ENCODE measurements at places on chromosomes 12 and 14.

GRCh38 chr14:58731465-58732293, 93.9 kb downstream of the DACT1 start:
- H3K4me1 ChIP-seq = peaks cover 2% of the 10 kb centered on the region
- H3K27ac ChIP-seq = no peak overlapping the region
- H3K4me3 ChIP-seq = no peak overlapping the region

GRCh38 chr12:27498149-27498548, 25.9 kb upstream of the PPFIBP1 start:
- H3K4me3 ChIP-seq = no peak overlapping the region
- no peak overlapping the region for H3K27ac ChIP-seq
- DNase-seq = no peak
- peaks cover 3% of the 10 kb centered on the region for H3K36me3 ChIP-seq
- peaks cover 4% of the 10 kb centered on the region for H3K27me3 ChIP-seq

- DNase-seq = no peak
- no peaks in the 10 kb centered on the region for H3K36me3 ChIP-seq
- H3K4me1 ChIP-seq = peaks cover 48% of the 10 kb centered on the region
- H3K27ac ChIP-seq = no peak overlapping the region
- peaks cover 11% of the 10 kb centered on the region for H3K27me3 ChIP-seq
Measured at GRCh38 chr12:57893431-57894353, 47.2 kb upstream of the CTDSP2 start.

DNA sequence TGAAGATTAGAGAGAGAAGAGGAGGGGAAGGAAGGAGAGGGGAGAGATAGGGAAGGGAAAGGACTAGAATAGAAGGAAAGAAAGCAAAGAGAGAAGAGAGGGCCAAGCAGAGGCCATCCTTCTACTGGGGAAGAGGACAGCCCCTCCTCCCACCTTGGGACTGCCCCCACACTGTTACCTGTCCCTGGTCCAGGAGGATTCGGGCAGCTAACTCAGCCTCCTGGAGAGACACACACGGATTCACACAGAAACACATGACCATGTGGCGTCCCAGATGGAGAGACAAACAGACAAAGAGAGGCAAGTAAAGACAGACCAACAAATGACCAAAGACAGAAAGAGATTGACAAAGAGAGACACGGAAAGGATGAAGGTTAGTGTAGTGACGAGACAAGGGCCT, 2.2 kb downstream of the NDRG2 start:
- peaks cover 18% of the 10 kb centered on the region for H3K4me1 ChIP-seq
- DNase-seq = no peak
- peaks cover 33% of the 10 kb centered on the region for H3K27me3 ChIP-seq
- no peak overlapping the region for H3K27ac ChIP-seq
- no peaks in the 10 kb centered on the region for H3K36me3 ChIP-seq
- H3K4me3 ChIP-seq = no peak overlapping the region

DNA sequence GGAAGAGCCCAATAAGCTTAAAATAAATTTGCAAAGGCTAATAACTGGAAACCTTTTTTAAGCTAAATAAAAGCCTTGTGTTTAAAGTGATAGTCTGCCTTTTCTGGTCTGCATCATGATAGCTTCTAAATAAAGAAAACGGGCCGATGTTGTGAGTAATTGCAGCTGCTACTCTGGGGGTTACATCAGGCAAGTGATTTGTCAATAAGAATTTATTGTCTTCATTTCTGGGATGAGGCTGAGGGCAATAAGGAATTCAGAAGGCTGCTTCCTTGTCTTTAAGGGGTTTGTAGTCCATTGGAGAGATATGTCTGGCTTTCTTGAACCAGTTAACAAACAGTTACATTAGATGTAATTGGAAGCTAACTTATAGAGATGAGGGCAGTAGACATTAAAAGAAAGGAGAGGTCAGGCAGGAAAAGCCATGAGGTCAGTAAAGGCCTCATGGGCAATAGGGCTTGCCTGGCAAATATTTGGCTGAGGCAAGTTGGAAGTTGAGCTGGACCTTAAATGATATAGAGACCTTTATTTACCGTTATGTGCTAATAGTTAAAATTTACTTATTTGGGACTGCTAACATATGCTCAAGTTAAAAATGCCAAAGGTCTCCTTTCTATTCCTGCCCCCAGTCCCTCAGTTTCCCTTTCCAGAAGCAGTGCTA, 85.0 kb downstream of the CRADD start:
- no peak overlapping the region for H3K27ac ChIP-seq
- no peaks in the 10 kb centered on the region for H3K36me3 ChIP-seq
- no peak for DNase-seq

GRCh38 chr12:97967831-97968230, 505.2 kb downstream of the RMST start:
- H3K4me1 ChIP-seq = no peaks in the 10 kb centered on the region
- H3K4me3 ChIP-seq = no peak overlapping the region
- no peak overlapping the region for H3K27ac ChIP-seq
- no peak for DNase-seq
- H3K27me3 ChIP-seq = no peaks in the 10 kb centered on the region

DNA sequence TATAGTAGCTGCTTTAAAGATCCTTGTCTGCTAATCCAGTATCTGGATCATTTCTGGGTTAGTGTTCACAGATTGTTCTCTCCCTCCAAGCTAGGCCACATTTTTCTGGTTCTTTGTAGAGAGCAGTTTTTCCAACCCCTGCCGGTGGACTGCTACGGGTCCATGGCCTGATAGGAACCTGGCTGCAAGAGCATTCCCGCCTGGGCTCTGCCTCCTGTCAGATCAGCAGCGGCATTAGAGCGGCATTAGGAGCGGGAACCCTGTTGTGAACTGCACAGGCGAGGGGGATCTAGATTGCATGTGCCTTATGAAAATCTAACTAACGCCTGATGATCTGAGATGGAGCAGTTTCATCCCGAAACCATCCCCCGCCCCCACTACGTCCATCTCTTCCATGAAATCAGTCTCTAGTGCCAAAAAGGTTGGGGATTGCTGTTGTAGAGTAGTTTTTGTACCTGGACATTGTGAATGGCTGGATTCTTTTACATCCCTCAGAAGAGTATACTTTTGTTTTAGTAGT, 50.4 kb downstream of the MYRFL start:
- H3K4me1 ChIP-seq = no peaks in the 10 kb centered on the region
- no peak for DNase-seq
- peak overlapping the region; percentile 39 for H3K27ac ChIP-seq
- H3K36me3 ChIP-seq = no peaks in the 10 kb centered on the region
- peaks cover 17% of the 10 kb centered on the region for H3K27me3 ChIP-seq
- H3K4me3 ChIP-seq = no peak overlapping the region

DNA sequence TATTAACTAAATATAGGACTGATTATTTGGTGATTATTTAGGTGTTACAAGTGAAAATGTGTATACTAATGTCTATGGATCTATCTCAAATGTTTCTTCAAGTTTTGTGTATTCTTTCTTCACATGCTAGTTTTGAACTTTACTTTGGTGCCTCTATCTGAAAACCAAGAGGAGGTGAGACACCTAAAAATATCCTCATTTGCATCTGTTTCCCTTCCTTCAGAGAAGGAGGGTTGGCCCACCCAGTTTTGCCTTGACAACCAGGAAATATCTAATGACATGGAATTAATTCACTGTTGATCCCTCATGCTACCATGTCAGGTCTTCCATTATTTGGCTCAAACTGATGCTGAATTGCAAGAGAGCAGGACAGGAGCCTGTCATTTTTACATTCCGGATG, 500.4 kb downstream of the NELL2 start:
- no peak overlapping the region for H3K27ac ChIP-seq
- no peak overlapping the region for H3K4me3 ChIP-seq
- DNase-seq = no peak
- peaks cover 18% of the 10 kb centered on the region for H3K36me3 ChIP-seq
- no peaks in the 10 kb centered on the region for H3K27me3 ChIP-seq
